Fibroblast of skin of left quadriceps (primary cell): ENCODE measurements at places on chromosomes 16 and 17.

DNA sequence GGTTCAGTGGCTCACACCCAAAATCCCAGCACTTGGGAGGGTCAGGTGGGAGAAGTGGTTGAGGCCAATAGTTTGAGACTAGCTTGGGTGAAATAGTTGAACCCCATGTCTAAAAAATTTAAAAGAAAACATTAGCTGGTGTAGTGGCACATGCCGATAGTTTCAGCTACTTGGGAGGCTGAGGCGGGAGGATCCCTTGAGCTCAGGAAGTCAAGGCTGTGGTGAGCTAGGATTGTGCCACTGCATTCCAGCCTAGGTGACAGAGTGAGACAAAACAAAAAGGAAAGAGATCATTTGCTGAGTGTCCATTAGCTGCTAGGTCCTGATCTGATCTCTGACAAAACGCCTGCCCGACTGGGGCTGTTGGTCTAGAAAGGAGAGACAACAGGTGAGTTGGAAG, 14.1 kb upstream of the DBNDD1 start:
- DNase-seq, result no peak

DNA sequence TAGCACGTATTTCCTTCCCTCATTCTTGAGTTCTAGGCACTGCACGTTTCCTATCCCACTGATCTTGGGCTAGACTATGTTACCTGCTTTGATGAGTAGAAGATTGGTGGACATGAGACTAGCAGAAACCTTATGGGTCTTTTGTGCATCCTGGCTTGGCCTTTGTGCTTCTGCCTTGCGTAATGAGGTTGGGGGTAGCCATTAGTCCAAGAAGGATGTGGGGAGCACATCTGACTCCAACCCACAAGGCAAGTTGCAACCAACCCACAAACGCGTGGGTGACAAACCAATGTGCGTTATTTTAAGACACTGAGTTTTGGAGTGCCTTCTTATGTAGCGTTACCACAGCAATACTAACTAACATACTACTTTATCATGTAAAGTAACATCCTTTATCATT, 180.4 kb upstream of the IRX5 start:
- DNase-seq, result no peak

DNA sequence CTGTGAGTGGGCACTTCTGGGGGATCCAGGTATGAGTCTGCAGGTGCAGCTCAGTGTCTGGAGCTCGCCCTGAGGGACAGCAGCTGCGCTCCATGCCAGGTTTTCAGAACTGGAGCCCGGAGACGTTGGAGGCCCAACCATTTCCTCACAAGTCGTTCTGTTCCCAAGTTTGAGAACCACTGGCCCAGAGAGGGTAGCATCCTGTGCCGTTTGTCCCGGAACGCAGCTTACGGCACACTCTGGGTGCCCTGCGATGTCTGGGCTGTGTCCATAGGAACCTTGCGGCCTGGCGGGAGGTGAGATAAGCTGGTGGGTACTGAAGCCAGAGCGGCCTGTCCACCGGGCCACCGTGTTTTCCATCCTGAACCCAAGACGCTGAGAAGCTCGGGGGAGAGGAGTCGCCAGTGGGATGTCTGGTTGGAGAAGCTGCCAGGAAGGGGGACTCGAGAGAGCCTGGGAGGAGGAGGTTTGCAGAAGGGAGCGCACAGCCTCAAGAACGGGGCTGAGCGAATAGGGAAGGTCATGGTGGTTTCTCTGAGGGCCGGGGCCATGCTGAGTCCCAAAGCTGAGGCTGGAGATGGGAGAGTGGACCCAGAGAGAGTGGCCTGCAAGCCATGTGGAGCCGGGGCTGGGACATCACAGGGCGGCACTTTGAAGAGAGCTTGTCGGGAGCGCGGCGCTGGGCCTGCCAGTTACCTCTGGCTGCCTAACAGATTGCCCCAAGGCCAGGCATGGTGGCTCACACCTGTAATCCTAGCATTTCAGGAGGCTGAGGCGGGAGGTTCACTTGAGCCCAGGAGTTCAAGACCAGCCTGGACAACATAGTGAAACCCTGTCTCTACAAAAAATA, 211.0 kb upstream of the GSE1 start:
- DNase-seq, result no peak

- DNase-seq, result no peak
Observed at GRCh38 chr17:50710025-50710424, 2.3 kb upstream of the ANKRD40 start.

DNA sequence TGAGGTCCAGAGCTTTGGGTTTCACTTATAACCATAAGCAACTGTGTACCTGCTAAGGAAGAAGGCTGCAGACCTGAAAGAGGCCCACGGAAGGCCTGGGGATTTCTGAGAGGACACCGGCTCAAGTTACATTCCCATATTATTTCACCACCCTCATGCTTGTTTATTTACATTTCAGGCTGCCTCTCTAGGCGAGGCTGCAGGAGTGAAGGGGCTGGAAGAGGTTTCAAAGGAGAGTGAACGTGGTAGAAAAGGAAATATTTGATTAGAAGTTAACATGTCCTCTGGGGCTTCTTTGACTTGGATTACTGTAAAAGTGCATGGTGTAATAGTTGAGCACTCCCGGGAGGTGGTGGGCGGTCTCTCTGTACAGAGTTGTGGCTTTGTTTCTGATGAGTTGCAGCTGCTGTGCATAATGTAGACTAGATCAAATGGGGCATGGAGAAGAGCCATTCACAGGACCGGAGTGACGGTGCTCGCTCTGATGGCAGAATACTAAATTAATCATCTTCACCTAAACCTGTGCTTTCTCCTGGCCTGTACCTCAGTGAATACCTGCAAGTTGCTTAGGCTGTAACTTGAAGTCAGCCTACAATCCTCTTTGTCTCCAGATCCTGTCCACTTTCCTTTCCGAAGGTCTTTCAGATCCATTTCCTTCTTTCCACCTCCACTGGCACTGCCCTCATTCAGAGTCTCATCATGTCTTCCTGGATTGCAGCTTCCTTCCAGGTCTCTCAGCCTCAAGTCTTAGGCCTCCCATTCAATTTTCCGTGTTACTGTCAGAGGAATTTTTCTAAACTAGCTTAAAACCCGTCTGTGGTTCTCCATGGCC, 1.9 kb upstream of the CPD start:
- DNase-seq, result peak; percentile 78

- no peak for DNase-seq
Observed at GRCh38 chr17:1563786-1564613, 1.4 kb upstream of the PITPNA start.

DNA sequence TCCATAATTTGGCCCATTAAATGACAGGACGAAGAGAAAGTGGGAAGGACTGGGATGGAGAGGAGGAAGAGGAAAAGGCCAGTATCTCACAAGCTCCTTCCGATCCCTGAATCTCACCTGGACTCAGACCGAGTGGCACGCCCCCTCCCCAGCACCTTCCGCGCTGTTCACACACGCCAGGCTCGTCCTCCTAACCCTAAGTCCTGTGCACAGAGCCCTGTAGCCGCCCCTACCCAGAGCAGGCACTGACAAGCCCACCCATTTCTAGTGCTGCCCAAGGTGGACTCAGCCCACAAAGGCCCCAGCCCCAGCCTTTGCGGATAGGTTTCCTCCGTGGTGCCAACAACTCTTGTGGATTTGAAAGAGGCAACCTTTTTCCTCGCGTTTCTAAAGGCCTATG, 9.2 kb downstream of the HS3ST3B1 start:
- DNase-seq, result no peak

- no peak for DNase-seq
Observed at GRCh38 chr17:80604009-80604669, 59.5 kb downstream of the RPTOR start.

GRCh38 chr17:64281962-64282752, 19.1 kb upstream of the TEX2 start:
- DNase-seq, result peak; percentile 36

- no peak for DNase-seq
Observed at GRCh38 chr16:84813141-84813934, 6.4 kb upstream of the CRISPLD2 start.

DNA sequence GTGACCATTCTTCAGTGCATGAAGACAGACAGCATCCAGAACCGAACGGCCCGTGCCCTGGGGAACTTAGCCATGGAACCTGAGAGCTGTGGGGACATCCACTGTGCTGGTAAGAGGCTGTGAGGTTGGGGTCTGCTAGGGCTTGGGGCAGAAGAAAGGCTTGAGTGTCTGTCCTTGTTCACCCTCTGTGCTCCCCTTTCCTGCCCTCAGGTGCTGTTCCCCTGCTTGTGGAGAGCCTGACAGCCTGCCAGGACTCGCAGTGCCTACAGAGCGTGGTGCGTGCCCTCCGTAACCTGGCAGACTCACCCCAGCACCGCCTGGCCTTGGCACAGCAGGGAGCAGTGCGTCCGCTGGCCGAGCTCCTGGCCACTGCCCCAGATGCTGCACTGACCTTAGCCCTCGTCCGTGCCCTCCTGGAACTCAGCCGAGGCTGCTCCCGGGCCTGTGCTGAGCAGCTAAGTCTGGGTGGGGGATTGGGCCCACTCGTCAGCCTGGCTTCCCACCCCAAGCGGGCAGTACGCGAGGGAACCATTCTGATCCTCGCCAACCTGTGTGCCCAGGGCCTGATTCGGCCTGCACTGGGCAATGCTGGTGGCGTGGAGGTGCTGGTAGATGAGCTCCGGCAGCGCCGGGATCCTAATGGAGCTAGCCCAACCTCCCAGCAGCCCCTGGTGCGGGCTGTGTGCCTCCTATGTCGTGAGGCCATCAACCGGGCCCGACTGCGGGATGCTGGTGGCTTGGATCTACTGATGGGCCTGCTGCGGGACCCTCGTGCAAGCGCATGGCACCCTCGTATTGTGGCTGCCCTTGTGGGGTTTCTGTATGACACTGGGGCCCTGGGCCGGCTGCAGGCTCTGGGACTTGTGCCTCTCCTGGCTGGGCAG, 2.9 kb downstream of the ARMC5 start:
- no peak for DNase-seq

DNA sequence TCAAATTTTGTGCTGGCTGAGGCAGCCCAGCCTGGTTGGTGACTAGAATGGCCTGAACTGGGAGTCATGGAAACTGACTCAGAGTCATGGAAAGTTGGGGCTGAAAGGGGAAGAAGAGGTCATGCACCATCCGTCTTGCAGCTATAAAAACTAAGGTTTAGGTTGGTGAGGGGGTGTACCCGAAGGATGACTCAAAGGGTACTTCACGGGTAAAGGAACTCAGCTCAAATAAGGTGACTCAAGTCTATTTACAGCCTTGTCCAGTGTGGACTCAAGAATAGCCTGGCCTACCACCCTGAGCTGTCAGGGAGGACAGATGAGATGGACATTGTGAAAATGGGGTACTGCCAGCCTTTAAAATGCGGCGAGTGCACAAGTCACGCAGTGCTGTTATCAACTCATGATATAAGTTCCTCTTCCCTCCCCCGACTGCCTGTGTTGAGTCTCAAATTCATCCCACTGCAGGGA, 18.6 kb downstream of the CD300LB start:
- DNase-seq, result no peak

- DNase-seq, result no peak
Observed at GRCh38 chr16:52634528-52634927, 87.6 kb upstream of the TOX3 start.

DNA sequence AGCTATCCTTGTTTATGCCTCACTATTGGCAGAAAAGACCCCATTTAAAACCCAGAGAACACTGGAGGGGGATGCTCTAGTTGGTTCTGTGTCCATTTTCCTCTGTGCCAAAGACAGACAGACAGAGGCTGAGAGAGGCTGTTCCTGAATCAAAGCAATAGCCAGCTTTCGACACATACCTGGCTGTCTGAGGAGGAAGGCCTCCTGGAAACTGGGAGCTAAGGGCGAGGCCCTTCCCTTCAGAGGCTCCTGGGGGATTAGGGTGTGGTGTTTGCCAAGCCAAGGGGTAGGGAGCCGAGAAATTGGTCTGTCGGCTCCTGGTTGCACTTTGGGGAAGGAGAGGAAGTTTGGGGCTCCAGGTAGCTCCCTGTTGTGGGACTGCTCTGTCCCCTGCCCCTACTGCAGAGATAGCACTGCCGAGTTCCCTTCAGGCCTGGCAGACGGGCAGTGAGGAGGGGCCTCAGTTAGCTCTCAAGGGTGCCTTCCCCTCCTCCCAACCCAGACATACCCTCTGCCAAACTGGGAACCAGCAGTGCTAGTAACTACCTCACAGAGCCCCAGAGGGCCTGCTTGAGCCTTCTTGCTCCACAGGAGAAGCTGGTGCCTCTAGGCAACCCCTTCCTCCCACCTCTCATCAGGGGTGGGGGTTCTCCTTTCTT, 56.1 kb downstream of the IGF2BP1 start:
- DNase-seq, result no peak

DNA sequence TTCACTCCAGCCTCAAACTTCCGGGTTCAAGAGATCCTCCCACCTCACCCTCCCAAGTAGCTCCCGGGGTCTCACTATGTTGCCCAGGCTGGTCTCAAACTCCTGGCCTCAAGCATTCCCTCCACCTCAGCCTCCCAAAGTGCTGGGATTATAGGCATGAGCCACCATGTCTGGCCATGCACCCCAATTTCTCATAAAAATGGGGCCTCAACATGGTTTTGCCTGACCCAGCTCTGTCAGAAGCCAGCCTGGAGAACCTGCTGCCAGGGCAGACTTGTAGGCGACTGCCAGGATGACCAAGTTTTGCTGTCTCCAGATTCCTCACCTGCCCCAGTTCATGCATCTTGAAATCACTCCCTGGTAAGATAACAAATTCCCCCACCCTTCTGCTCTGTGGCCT, 82.9 kb downstream of the AIPL1 start:
- no peak for DNase-seq

- DNase-seq, result no peak
Observed at GRCh38 chr16:48370229-48370628, 15.0 kb downstream of the SIAH1 start.

GRCh38 chr17:61232871-61233270, 166.8 kb upstream of the TBX2 start:
- no peak for DNase-seq

GRCh38 chr17:76079956-76080767, 1.2 kb downstream of the ZACN start:
- no peak for DNase-seq

DNA sequence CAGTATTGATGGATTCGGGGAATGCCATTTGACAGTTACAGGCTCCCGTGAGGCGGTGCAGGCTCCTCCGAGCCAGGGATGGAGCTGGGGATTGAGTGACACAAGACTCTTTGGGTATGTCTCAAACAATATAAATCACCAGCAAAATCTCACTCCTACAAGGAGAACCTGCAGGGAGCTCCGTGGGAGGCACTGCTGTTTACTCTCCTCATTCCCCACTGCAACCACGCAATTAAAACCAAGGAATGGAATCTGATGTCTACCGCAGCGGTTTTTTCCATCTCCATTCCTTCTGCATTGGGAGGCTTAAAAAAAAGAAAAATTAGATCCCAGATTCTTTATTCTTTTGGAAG, 157.9 kb downstream of the WWOX start:
- no peak for DNase-seq

DNA sequence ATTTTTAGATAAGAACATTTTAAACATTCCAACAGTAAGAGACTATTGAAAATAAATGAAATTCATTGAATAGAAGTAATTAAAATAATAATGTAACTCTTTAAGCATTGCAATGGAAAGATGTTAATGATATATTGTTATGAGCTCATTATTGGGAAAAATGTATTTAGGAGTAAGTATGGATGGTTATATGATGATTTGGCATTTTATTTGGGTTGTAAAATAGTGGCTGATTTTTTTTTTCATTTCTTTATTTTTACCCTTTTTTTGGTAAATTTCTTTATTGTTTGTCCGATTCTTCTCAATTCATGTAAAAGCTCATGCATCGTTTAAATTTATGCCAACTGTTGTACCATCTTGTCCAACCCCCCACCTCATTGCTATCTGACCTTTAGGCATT, 539.9 kb downstream of the HS3ST4 start:
- DNase-seq, result no peak
